HFFc6 (cell line): ENCODE measurements at places on chromosomes 7 and 10. TPM values are rescaled to one million over a fixed set of nuclear protein-coding genes. Genes with fewer than 3 reads are reported as not detected.
A peak's percentile ranks its signal among the peaks of the same experiment; 100 is the strongest.

AGAP9 gene
- total RNA-seq, result 2.8 to 3.2 TPM (median 3.1 TPM) in 3 replicates

- peak; percentile 76 for DNase-seq
- H3K36me3 ChIP-seq, result no peaks in the 10 kb centered on the region
- peak overlapping the region; percentile 92 for H3K27ac ChIP-seq
- no peaks in the 10 kb centered on the region; the same call in 1 of the 2 replicates for H3K27me3 ChIP-seq
- H3K4me1 ChIP-seq, result peaks cover 65% of the 10 kb centered on the region
These were observed 37.1 kb downstream of the COL13A1 start for GRCh38 chr10:69838853-69839252.

DNA sequence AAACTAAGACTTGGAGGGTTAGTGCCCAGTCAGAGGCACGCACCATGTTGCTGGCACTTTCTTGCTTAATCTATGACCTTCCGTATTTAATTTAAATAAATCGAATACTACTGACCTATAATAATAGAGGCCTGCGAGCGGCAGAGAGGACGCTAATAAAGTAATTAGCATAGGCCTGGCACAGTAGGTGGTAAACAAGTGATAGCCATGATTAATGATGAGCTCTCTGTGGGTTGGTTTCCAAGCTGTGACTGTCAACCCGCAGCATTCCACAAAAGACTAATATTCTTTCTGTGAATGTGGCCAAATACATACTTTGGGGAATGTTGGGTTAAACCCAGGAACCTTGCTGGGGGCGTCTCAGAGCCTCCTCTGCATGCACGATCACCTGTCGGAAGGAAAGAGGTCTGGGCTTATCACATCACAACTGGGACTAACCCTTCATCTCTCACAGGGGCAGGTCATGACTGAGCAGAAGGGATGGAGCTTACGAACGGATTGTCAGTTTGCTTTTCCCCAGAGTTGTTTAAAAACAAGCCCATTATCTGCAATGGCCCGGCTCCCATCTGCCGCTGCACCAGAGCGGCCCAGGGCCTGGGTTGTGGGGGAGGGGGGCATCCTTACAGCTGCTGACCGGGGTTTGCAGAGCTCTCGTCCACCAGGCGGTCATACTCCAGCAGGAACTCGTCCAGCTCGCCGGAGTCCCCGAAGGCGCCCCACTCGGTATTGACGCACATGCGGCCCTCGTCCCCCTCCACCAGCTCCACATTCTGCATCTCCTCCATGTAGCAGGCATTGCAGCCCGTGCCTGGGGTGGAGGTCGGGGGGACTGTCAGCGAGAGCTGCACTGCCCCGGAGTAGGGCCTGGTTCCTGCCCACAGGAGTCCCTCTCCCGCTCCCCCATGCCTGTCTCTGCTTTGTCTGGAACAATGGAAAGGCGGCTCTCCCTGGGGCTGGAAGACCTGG lies 6.2 kb upstream of the MYL7 start:
- H3K27me3 ChIP-seq, result no peaks in the 10 kb centered on the region; the same call in none of the 2 replicates
- H3K36me3 ChIP-seq, result no peaks in the 10 kb centered on the region
- no peak overlapping the region for H3K27ac ChIP-seq
- no peak for DNase-seq
- H3K4me1 ChIP-seq, result peaks cover 15% of the 10 kb centered on the region
- H3K4me3 ChIP-seq, result no peak overlapping the region

DCLRE1C gene
- 5.3 to 6.0 TPM (median 5.6 TPM) in 3 replicates for total RNA-seq

- H3K27me3 ChIP-seq, result no peaks in the 10 kb centered on the region; the same call in 1 of the 2 replicates
- H3K27ac ChIP-seq, result peak overlapping the region; percentile 72
- DNase-seq, result no peak
- peak overlapping the region; percentile 39; the same call in 1 of the 2 replicates for H3K4me3 ChIP-seq
- H3K36me3 ChIP-seq, result peaks cover 65% of the 10 kb centered on the region
These were observed 15.4 kb downstream of the YWHAG start for GRCh38 chr7:76343294-76343930.

DNA sequence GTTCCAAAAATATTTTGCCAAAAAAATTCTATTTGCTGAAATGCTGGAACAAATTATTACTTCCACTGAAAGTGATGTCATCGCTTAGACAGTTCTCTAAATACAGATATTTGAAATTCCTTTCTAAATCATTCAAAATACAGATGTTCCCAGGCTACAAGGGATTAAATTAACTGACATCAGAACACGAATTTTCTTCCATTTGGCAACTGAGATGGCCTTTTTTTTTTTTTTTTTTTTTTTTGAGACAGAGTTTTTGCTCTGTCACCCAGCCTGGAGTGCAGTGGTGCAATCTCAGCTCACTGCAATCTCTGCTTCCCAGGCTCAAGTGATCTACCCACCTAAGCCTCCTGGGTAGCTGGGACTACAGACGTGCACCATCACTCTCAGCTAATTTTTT lies 57.0 kb downstream of the P4HA1 start:
- peak; percentile 80 for DNase-seq
- peak overlapping the region; percentile 13; the same call in 1 of the 2 replicates for H3K4me3 ChIP-seq
- H3K36me3 ChIP-seq, result peaks cover 22% of the 10 kb centered on the region
- H3K27ac ChIP-seq, result peak overlapping the region; percentile 80
- H3K4me1 ChIP-seq, result peaks cover 47% of the 10 kb centered on the region

- H3K4me3 ChIP-seq, result peak overlapping the region; percentile 77
- H3K27ac ChIP-seq, result peak overlapping the region; percentile 97
- peak; percentile 98 for DNase-seq
- H3K36me3 ChIP-seq, result peaks cover 53% of the 10 kb centered on the region
- H3K4me1 ChIP-seq, result peaks cover 98% of the 10 kb centered on the region
- H3K27me3 ChIP-seq, result peaks cover 8% of the 10 kb centered on the region
These were observed 45.5 kb downstream of the MYOF start for GRCh38 chr10:93436591-93437085.

DNA sequence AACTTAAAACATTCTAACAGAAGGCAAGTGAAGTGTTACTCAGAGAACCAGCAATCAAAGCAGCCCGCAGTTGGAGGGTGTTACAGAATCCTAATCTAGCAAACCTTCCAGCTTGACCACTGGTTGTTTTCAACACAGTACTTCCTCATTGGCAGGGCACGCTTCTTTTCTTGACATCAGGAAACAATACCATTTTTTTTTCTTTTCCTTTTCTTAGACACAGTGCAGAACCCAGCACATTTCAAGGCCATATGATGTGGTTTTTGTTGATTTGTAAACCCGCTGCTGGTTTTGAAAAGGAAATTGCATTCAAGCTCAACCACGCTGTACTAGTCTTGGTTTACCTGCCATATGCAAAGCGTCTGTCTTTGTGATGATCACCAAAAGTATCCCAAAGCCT lies 33.4 kb downstream of the RHOBTB1 start:
- peaks cover 32% of the 10 kb centered on the region for H3K4me1 ChIP-seq
- H3K27ac ChIP-seq, result no peak overlapping the region
- H3K27me3 ChIP-seq, result no peaks in the 10 kb centered on the region
- H3K4me3 ChIP-seq, result no peak overlapping the region
- peaks cover 46% of the 10 kb centered on the region for H3K36me3 ChIP-seq
- no peak for DNase-seq

GRCh38 chr7:46603296-46603752 lies 682.3 kb upstream of the IGFBP3 start:
- no peak overlapping the region for H3K27ac ChIP-seq
- H3K27me3 ChIP-seq, result peaks cover 3% of the 10 kb centered on the region; the same call in 1 of the 2 replicates
- no peak for DNase-seq
- H3K4me3 ChIP-seq, result no peak overlapping the region; the same call in 1 of the 2 replicates
- no peaks in the 10 kb centered on the region for H3K36me3 ChIP-seq
- H3K4me1 ChIP-seq, result peaks cover 17% of the 10 kb centered on the region

DNA sequence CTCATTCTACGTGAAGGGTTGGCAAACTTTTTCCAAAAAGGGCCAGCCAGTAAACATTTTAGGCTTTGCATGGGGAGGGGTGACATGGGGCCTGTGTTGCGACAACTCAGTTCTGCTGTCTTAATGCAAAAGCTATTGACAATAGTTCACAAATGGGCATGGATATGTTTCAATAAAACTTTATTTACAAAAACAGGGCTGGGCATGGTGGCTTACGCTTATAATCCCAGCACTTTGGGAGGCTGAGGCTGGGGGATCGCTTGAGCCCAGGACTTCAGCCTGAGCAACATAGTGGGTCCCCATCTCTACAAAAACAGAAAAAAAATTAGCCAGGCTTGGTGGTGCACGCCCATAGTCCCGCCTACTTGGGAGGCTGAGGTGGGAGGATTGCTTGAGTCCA lies 141.1 kb downstream of the SVIL start:
- no peak for DNase-seq
- H3K4me3 ChIP-seq, result no peak overlapping the region
- H3K4me1 ChIP-seq, result peaks cover 14% of the 10 kb centered on the region
- peaks cover 16% of the 10 kb centered on the region for H3K27me3 ChIP-seq

DNA sequence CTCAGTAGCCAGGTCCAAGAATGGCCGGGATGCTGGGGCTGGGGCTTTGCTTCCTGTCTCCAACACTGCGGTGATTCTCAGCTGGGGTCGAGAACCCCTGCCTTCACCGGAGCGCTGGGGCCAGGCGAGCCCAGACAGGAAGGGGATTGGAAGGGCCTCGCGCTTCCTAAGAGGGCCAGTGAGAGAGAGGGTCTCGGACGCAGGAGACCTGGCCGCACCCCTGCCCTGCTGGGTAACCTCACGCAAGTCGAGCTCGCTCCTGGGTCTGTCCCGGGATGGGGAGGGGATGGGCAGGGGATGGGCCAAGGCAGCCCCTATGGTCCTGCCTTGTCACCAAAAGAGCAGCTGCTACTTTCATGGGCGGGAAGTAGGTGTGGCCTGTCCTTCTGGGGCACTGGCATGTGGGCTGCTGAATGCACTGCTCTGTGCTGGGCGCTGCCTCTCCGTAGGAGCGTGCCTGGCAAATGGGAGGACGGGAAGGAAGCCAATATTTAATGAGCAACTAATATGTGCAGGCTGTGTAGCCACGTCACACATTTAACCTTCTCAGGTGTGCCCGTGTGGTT lies 20.0 kb downstream of the KCNK18 start:
- no peaks in the 10 kb centered on the region for H3K36me3 ChIP-seq
- no peaks in the 10 kb centered on the region for H3K4me1 ChIP-seq
- H3K27ac ChIP-seq, result no peak overlapping the region
- no peak for DNase-seq

MOGAT3 gene
- total RNA-seq, result not detected in 3 replicates

GRCh38 chr10:129919358-129919757 lies 44.7 kb downstream of the EBF3 start:
- H3K4me3 ChIP-seq, result no peak overlapping the region
- no peak for DNase-seq
- no peak overlapping the region for H3K27ac ChIP-seq
- H3K27me3 ChIP-seq, result peaks cover 9% of the 10 kb centered on the region

SPDYE6 gene
- total RNA-seq, result not detected in 3 replicates

GRCh38 chr7:112064627-112065385 lies 141.4 kb downstream of the DOCK4 start:
- H3K36me3 ChIP-seq, result no peaks in the 10 kb centered on the region
- DNase-seq, result no peak
- no peak overlapping the region for H3K27ac ChIP-seq
- H3K4me3 ChIP-seq, result no peak overlapping the region
- H3K27me3 ChIP-seq, result peaks cover 1% of the 10 kb centered on the region; the same call in 1 of the 2 replicates

DNA sequence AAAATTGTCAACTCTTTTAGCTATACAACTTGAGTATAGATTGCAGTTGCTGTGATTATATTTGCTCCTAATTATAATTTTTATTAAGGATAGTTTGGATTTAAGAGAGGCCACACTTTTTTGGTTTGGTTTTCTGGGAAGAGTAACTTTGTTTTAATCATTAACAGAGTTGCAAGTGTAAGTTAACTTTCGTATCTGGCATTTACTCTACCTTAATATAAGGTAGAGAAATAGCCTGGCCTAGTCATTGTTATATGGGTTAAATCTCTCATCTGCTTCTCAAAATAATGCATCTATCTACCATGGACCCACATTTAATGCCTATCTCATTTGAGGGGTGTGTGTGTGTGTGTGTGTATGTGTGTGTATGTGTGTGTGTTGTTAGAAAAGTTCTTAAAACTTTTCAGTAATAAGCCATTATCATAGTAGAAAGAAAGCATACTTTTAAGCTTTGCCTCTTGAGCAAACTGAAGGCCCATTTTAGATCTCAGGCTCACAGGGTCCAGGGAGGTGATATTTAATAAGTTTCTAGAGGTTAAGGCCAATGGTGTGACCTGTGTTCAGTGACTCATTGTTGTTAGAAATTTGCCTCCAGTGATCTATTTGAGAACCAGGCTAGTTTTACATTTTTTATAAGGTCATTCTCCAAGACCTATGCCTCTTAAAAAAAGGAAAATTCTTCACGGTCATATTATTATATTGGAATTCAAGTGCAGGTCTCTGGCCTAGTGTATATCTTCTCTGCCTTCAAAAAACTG lies 10.9 kb upstream of the TEX47 start:
- no peak overlapping the region for H3K4me3 ChIP-seq
- no peaks in the 10 kb centered on the region for H3K4me1 ChIP-seq
- no peaks in the 10 kb centered on the region; the same call in 1 of the 2 replicates for H3K36me3 ChIP-seq
- no peaks in the 10 kb centered on the region for H3K27me3 ChIP-seq
- no peak for DNase-seq
- no peak overlapping the region for H3K27ac ChIP-seq

GALNT17 gene
- total RNA-seq, result not detected in 3 replicates

DNA sequence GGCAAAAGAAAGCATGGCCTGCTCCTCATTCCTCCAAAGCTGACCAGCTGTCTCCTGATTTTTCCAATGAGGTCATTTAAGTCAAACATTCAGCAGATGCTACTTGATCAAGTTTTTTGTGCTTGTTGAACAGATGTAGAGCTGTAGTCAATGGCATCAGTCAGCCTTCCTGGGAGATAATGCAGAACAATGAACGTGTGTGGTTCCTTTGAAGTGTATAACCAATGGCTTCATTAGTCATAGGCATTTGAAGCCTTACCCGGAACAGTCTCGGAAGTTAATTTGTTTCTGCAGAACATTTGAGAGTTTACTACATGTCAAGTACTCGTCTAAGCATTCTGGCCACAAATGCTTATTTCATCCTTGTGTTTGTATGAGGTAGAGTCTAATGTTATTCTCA lies 227.1 kb downstream of the ADRA2A start:
- H3K4me1 ChIP-seq, result no peaks in the 10 kb centered on the region
- no peaks in the 10 kb centered on the region; the same call in 1 of the 2 replicates for H3K27me3 ChIP-seq
- no peaks in the 10 kb centered on the region for H3K36me3 ChIP-seq
- H3K27ac ChIP-seq, result no peak overlapping the region
- no peak overlapping the region for H3K4me3 ChIP-seq

- no peaks in the 10 kb centered on the region for H3K4me1 ChIP-seq
- no peak overlapping the region for H3K27ac ChIP-seq
- peaks cover 39% of the 10 kb centered on the region for H3K27me3 ChIP-seq
- no peak overlapping the region for H3K4me3 ChIP-seq
- DNase-seq, result no peak
- H3K36me3 ChIP-seq, result no peaks in the 10 kb centered on the region
These were observed 529 bp downstream of the ZNF853 start for GRCh38 chr7:6615723-6616555.

MINDY4 gene
- total RNA-seq, result 1.8 to 2.9 TPM (median 2.7 TPM) in 3 replicates

DNA sequence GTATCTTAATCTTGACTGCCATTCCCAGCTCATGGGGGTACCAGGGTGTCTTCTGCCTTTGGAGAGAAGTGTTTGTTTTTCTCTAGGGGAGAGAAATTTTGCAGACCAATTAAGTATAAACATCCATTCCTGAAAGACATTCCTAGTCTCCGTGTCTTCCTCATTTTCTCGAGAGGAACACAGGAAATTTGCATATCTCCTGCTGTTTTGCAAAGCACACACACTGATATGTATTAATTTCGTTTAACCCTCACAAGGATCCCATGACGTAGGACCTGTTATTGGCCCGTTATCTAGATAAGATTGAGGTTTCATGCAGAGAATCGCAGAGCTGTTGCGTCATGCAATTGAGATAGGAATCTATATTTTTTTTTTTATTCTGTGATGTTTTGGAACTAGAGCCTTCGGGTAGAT lies 944 bp downstream of the RHBDD2 start:
- H3K36me3 ChIP-seq, result peaks cover 6% of the 10 kb centered on the region; the same call in 1 of the 2 replicates
- peak overlapping the region; percentile 94 for H3K4me3 ChIP-seq
- H3K27ac ChIP-seq, result peak overlapping the region; percentile 85
